WTC11 (cell line): ENCODE measurements at places on chromosomes 13 and 19.
A peak's percentile ranks its signal among the peaks of the same experiment; 100 is the strongest.

DNA sequence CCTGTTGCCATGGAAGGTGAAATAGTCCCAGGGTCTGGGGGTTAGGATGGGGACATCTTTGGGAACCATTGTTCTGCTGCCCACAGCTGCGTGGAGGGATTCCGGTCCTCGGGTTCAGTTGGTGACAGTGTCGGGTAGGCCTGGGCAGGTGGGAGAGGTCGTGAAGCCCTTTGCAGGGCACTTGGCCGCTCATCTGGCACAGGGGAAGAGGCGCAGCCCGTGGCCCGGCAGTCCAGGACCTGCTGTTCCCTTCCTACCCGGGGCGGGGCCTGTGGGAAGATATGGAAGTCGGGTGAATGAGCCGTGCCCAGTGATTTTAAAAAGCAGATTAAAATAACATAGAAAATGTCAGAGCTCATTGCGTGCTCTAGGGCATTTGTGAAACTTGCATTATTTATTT is 44.8 kb downstream of the KDM4B start:
- H3K4me3 ChIP-seq, result no peak overlapping the region
- H3K27ac ChIP-seq, result peak overlapping the region; percentile 74
- no peak for DNase-seq

- no peak for DNase-seq
- H3K27ac ChIP-seq, result no peak overlapping the region
- peaks cover 16% of the 10 kb centered on the region for H3K4me1 ChIP-seq
- H3K4me3 ChIP-seq, result no peak overlapping the region
- H3K36me3 ChIP-seq, result no peaks in the 10 kb centered on the region
Observed at GRCh38 chr13:20953245-20953931, 50.8 kb upstream of the XPO4 start.

DNA sequence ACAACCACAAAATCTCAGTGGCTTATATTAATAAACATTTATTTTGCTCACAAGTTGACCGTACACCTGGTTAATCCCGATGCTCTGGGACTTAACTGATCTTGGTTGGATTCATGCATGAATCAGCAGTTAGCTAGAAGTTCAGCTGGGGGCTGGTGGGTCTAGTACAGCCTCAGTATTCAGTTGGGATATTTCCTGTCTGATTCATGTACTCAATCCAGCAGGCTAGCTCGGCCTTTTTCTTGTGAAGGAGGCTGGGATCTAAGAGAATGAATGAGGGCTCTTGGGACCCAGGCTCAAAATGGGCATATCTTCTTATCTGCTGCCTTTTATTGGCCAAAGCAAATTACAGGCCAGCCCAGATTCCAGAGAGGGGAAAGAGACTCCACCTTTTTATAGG is 178.8 kb downstream of the KCTD12 start:
- no peaks in the 10 kb centered on the region for H3K27me3 ChIP-seq
- DNase-seq, result no peak
- no peak overlapping the region for H3K4me3 ChIP-seq
- no peak overlapping the region for H3K27ac ChIP-seq

DNA sequence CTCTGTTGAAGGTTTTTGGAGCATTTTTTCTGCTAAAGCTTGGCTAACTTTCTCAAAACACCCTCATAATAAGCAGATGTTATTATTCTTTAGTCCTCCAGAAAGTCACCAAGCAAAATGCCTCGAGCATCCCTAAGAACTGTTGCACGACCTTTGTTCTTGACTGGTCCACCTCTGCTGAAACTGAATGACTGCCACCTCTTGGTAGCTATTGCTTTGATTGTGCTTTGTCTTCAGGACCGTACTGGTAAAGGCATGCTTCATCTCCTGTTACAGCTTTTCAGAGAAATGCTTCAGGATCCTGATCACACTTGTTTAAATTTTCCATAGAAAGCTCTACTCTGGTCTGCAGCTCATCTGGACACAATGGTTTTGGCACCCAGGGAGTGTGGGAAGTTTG is 254.8 kb downstream of the DCT start:
- DNase-seq, result no peak
- peaks cover 10% of the 10 kb centered on the region for H3K4me1 ChIP-seq
- H3K27ac ChIP-seq, result no peak overlapping the region
- no peak overlapping the region for H3K4me3 ChIP-seq
- peaks cover 6% of the 10 kb centered on the region; the same call in 1 of the 2 replicates for H3K36me3 ChIP-seq
- peaks cover 3% of the 10 kb centered on the region; the same call in 1 of the 2 replicates for H3K27me3 ChIP-seq

- H3K4me1 ChIP-seq, result peaks cover 12% of the 10 kb centered on the region
- no peak for DNase-seq
- peaks cover 19% of the 10 kb centered on the region for H3K36me3 ChIP-seq
- no peak overlapping the region for H3K27ac ChIP-seq
- H3K27me3 ChIP-seq, result no peaks in the 10 kb centered on the region
- H3K4me3 ChIP-seq, result peak overlapping the region; percentile 84
Observed at GRCh38 chr19:1041272-1041834, 1.4 kb downstream of the ABCA7 start.
